ENCODE measurements at places on chromosomes 6 and 20.

- DNase-seq = no peak
Observed at GRCh38 chr6:39268721-39269120, 39.4 kb upstream of the KCNK5 start.

DNA sequence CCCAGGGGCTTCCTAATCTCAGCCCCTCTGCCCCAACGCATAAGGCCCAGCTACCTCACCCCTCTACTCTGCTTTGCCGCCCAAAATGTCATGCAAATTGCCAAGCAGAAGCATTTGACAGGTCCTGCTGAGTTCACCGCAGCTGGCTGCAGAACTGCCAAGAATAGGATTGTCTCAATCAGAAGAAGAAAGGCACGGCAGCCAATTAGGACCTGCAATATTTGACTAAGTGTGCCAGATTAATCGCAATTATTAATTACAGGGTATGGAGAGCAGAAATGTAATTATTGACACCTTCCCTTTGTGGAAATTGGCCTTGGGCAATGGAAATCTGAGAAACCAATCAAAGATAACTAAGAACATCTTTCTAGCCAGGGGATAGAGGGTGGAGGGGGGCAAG lies 318.6 kb downstream of the LRFN2 start:
- DNase-seq = no peak

DNA sequence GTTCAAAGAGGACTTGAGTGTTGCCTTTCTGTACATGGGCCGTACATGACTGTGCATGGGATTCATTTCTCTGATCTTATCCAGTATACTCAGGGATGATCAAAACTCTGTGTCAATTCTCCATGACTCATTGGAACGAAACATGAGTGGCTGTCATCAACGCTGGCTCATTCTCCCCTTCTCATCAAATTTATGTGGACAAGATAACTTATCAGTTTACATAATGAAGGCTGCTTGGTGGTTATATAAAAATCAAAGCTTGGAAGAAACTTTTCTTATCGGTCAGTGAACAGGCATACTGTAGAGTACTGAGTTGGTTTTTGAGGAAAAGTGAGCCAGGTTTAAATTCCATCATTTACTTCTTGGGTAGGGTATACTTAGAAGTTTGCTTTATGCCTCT lies 24.9 kb downstream of the CRISP1 start:
- no peak for DNase-seq

DNA sequence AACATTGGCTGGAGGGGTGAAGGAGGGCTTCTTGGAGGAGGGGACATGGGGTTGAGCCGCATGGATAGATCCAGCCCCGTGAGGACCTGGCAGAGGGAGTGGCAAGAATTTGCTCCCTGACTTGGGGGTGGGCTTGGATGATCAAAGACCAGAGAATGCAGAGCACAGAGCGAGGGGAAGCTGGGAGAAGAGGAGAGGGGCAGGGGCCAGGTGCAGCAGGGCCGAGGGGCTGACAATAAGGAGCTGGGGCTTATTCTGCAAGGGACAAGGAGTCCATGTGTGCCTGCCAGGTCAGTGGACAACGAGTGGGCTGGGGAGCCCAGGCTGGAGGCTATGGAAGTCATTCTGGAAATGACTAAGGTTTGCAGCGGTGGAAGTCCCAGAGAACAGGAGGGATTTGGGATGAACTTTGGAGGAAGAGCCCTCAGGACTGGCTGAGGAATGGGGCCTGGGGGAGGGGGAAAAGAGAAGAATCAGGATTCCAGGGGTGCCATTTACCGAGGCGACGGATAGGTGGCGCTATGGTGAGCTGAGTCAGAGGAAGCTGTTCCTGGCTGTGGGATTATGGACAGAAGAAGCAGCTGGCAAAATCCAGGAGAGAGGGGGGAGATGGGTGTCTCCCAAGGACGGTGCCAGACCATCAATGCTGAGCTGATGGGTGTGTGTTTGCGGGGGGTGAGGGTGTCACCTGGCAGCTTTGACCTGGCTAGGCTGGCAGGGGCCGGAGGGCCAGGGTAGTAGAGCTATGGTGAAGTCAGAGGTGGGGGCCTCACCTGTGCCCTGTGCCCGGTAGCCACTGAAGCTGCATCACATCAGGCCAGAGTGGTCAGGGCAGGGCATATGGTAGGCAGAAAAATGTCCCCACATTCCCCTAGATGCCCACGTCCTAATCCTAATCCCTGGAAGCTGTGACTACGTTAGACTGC lies 7.8 kb downstream of the KCNG1 start:
- DNase-seq = peak; percentile 84

- DNase-seq = no peak
Observed at GRCh38 chr20:49029203-49029602, 16.9 kb upstream of the CSE1L start.

GRCh38 chr6:4287811-4288244 lies 152.5 kb upstream of the ECI2 start:
- no peak for DNase-seq

GRCh38 chr6:135951169-135951568 lies 99.7 kb downstream of the PDE7B start:
- no peak for DNase-seq

GRCh38 chr20:32157611-32158010 lies 48.1 kb downstream of the TM9SF4 start:
- DNase-seq = no peak

GRCh38 chr6:149581349-149581748 lies 15.2 kb downstream of the GINM1 start:
- no peak for DNase-seq

GRCh38 chr6:44942201-44942600 lies 385.9 kb upstream of the RUNX2 start:
- no peak for DNase-seq

GRCh38 chr6:70838907-70839285 lies 118.0 kb downstream of the B3GAT2 start:
- DNase-seq = no peak

- DNase-seq = no peak
Observed at GRCh38 chr6:25196464-25196863, 82.7 kb upstream of the CARMIL1 start.

GRCh38 chr6:55101157-55101556 lies 73.2 kb upstream of the HCRTR2 start:
- no peak for DNase-seq

- DNase-seq = no peak
Observed at GRCh38 chr20:59873409-59873808, 60.0 kb downstream of the SYCP2 start.

GRCh38 chr20:34190679-34191090 lies 50.5 kb upstream of the ASIP start:
- DNase-seq = peak; percentile 92

DNA sequence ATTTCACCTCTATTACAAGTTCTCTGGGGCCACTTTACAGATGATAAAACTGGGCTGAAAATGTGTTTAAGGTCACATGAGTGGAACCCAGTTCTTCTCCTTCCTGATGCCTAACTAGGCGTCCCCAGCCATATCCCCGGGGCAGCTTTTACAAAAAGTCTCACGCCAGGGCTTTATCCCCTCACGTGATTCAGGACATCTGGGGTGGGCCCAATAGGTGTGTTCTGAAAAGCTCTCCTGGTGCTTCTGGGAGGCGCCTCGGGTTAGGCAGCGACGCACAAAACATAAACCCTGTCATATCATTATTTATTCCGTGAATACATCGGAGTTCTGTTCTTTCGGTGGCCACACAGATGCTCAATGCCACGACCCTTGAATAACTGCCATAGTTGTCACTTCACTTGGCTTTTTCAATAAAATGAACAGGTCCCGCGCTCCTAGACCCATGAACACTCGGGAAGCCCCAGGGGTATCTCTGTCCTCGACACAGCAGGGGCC lies 32.1 kb downstream of the SF3B5 start:
- DNase-seq = no peak

- no peak for DNase-seq
Observed at GRCh38 chr20:23147964-23148730, 62.0 kb upstream of the CD93 start.

- DNase-seq = no peak
Observed at GRCh38 chr20:24762371-24762770, 186.7 kb upstream of the CST7 start.

DNA sequence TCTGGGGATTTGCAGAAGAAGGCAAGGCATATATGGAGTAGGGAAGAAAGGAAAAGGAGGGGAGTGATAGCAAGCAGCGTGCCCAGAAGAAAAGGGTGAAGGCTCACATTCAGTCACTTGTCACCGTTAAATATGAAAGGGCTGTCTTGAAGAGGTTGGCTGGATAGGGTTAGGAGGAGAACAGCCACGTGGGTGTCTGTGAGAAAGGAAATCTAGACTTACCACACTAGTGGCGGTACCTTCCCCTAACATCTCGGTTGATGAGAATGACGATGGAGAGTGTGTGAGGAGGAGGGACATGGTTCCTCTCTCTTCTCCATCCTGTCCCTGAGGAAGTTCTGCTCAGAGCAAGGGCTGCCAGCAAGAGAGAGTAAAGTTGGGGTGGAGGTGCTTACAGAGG lies 74.3 kb upstream of the CCN6 start:
- no peak for DNase-seq

DNA sequence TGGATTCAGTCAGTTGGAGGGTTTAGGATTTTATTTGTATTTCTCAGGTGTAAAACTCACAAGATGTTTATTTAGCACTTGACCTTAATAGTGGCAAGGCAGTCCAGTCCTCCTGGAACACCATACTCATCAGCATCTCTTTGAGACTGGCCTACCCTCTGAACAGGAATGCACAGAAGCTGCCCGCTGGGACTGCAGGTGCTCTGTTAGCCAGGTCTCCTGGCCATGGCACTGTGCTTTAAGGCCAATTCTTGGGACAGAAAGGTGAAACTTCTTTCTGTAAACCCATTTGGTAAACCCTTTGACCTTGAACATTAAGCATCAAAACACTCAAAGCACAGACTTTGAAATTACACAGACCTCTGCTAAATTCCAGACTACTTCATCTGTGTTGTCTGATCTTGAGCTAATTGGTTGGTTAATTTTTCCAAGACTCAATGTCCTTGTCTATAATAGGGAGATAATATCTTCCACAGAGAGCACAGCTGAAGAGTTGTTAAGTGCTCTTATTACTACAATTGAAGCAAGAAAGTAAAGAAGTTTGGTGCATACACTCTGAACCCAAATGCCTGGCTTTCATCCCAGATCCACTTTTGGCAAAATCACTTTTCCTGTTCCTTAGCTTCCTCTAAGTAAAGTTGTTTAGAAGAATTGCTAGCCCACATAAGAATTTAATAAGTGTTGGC lies 54.9 kb upstream of the NT5E start:
- DNase-seq = no peak

GRCh38 chr20:22106308-22106938 lies 401.0 kb downstream of the PAX1 start:
- peak; percentile 35 for DNase-seq

GRCh38 chr6:43838276-43839036 lies 68.4 kb downstream of the VEGFA start:
- no peak for DNase-seq

DNA sequence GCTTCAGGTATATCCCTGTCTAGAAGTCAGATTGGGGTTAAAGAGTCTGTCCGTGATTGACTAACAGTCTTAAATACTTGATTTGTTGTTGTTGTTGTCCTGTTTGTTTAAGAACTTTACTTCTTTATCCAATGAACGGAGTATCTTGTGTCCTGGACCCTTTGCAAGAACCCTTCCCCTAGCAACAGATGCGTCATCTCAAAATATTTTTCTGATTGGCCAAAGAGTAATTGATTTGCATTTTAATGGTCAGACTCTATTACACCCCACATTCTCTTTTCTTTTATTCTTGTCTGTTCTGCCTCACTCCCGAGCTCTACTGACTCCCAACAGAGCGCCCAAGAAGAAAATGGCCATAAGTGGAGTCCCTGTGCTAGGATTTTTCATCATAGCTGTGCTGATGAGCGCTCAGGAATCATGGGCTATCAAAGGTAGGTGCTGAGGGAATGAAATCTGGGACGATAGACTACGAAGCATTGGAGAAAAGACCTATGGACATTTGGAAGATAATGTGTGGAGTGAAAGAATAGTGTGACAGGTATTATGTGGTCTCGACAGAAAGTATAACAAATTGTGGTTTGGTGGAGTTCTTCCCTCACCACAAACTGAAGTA lies at the start of gene HLA-DRA:
Gene HLA-DRA, plus strand, starts transcription at position 286 of the 613 bp plus-strand sequence. Its CDS starts 64 bp downstream, at position 350.
- DNase-seq = no peak

GRCh38 chr6:6930223-6930880 lies 177.4 kb upstream of the RREB1 start:
- DNase-seq = no peak
